ENCODE measurements at places on chromosomes 4 and X.

GRCh38 chrX:9048801-9049200 is 14.9 kb upstream of the FAM9B start:
- DNase-seq = no peak

DNA sequence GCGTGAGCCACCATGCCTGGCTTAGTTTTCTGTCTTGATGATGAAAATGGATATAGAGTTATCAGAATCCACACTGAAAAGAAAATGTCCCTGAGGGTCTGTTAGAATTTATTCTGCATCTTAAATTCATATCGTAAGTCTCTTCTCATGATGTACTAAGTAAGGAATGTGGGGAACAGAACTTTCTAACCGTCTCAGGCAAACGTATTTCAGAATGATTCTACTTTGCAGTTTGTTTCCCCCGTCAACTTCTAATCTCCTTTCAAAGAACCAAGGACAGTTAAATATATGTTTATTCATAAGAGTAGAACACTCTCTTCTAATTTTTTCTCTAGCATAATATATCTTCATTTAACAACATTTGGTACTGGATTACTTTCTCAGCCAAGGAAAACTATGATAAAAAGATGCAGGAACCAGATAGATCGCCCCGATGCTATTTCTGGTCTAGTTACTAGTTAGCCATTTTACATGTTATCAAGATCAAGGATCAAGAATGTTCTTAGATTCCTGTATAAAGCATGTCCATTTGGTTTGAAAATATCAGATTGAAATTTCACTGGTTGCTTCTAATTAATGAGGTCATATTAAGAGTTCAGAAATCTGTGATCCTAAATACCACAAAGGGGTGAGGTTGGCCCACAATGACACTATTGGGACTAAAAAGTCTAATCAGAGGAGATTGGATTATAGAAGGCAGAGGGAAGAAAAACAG is 49.5 kb downstream of the METTL14 start:
- DNase-seq = no peak

GRCh38 chrX:37786624-37787422 is 7.0 kb downstream of the CYBB start:
- no peak for DNase-seq

GRCh38 chrX:56268888-56269287 is 36.7 kb downstream of the KLF8 start:
- no peak for DNase-seq

GRCh38 chr4:1290165-1290977 is 680 bp downstream of the MAEA start:
- DNase-seq = no peak

DNA sequence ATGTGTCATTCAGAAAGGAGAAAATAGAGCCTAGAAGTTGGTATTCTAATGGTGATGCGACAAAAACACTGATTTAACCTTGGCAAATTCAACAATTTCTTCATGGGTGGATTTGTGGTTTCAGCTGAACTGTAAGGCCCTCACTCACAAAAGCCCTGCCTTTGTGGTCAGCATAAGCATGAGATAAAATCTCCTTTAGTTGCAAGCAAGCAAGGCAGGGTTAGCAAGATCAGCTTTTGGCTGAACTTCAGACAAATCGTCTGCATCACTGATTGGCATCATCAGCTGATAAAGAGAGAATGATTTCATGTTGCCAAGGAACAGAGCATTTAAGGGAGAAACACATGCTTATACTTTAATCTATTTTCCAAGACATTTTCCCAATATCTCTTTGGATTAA is 2582.2 kb downstream of the PCDH7 start:
- no peak for DNase-seq

- DNase-seq = no peak
Measured at GRCh38 chr4:40292313-40292759, 42.8 kb upstream of the CHRNA9 start.

DNA sequence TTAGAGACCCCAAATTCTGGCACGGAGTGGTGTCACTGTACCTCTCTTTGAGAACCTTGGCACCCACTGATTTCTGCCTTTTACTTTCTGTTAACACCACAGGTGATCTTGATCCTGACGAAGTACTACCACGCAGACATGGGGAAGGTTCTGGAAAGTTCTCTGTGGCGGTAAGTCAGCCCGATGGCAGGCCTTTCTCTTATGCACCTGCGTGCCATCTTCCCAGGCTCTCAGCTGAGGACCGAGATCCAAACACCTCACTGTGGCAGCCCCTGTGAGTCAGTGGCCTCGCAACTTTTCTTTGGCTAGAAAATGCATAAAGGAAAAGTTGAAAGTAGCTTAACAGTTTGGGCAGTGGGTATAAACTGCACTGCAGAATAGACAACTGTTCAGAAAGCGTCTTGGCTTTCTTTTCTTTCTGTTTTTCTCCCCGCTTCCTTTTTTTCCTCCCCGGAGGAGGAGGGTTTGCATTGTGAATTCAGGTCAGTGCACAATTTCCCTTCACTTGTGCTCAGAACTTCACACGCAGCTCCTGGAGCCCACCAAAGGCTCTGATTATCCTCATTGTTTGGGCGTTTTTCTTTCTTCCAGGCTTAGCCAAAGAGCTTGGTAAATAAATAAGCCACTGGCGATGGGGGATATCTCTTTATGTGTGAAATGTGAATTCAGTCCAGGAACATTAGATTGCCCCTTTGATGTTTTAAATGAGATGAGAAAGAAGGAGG is 38.4 kb downstream of the PSAPL1 start:
- DNase-seq = no peak

GRCh38 chr4:84378983-84379382 is 120.1 kb downstream of the NKX6-1 start:
- no peak for DNase-seq

- no peak for DNase-seq
Measured at GRCh38 chr4:96352051-96352517, 512.2 kb downstream of the PDHA2 start.

GRCh38 chr4:522911-523443 is 24.0 kb downstream of the PIGG start:
- DNase-seq = no peak

- DNase-seq = no peak
Measured at GRCh38 chr4:183541010-183541751, 36.3 kb downstream of the ING2 start.

DNA sequence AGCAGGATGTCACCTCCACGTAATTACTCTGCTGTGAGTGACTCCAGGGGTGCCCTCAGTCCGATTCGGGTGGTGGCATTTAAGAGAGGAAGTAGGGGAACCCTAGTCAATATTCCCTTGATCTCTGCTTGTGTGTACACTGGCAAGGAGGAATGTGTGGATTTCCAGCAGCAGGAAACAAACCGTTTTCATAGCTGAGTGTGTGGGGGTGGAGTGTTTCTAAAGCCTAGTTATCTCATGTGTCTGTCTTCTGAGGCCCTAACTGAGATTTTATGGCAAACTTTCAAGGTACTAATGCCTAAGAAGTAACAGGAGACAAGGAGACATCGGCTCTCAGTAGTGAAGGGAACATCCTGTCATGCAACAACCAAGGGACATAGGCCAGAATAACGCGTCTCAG is 6.6 kb upstream of the CLDN24 start:
- DNase-seq = no peak

DNA sequence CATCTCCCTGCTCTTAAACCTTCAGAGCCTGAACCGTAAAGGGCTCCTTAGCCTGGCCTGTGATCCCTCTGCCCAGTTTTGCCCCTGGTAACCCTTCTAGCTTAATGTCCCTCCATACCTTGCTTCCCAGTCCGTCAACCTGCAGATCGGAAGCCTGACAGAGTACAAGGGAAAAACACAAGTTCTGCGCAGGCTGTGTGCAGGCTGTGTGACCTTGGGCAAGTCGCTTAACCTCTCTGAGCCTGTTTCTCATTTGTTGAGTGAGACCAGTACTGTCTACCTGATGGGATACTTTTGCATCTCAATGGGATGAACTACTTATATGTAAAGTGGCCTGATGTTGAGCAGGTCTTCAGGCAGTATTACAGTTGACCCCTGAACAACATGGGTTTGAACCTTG is 1.7 kb downstream of the NSDHL start:
- DNase-seq = no peak

- no peak for DNase-seq
Measured at GRCh38 chrX:29902004-29902403, 313.4 kb upstream of the MAGEB2 start.

DNA sequence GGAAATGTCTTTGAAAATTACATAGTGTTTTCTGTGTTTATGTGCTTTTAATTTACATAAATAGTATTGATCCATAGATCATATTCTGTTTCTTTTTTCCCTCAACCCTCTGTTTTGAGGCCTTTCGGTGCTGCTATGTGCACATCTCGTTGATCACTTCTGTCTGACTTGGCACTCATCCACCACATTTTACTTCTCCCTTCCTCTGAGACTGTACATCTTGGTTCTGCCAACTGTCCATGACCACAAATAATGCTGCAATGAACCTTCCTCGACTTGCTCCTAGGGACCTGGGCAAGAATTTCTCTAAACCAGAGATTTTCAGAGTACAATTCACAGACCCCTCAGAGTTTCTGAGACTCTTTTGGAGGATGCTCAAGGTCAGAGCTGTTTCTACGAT is 74.4 kb downstream of the RTL5 start:
- DNase-seq = no peak

GRCh38 chrX:47690175-47690574 is 31.2 kb upstream of the UXT start:
- DNase-seq = no peak

DNA sequence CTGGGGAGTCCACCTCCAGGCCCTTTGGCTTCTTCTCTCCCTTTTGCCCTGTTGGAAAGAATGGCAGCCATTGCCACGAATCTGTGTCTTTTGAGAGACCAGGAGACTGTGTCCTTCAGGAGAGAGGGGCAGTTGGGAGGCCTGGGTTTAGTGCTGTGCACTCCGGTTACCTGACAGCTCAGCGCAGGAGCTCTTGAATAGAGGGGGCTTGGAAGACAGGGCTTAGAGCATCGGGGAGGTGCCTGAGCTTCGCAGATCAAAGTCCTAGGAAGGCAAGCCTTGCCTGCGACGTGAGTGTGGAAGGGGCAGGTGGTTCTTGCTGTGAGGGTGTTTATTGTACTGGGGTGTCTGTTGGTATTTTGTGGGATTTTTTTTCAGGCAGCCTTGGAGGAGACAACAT is 41.9 kb upstream of the TADA2B start:
- DNase-seq = no peak

DNA sequence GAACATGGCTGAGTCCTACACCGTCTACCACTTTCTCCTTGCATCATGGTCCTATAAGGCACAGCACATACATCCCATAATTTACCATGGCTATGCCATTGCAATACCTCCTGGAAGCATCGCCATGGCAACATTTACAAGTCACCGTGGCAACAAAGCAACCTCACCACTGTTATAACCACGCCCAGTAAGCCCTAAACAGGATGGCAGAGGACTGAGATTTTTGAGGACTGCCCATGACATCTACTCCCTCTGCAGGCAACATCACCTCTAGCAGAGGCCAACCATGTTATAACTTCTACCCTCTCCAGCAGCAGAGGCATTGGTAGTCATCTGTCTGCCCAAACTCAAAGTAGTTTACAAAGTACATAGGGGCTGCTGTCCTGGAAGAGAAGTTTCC is 29.7 kb downstream of the BCOR start:
- no peak for DNase-seq

DNA sequence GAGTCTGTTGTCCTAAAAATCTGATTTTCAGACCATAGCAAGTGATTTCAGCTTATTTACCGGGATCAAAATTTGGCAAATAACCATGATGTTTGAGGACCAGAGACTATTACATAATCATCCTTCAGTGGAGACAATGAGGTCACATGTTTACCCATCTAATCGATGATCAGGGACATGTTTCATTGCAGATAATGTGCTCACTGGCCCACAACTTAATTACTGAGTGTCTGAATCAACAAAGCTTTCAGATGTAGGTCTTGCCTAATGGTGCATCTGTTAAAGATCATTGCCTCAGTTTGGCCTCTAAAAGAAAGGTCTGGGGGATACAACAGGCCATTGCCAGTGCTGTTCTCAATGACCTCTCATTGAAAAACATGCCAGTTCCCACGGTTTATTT is 42.8 kb upstream of the KLHL34 start:
- DNase-seq = no peak

- DNase-seq = no peak
Measured at GRCh38 chr4:143186649-143187048, 1.9 kb downstream of the USP38 start.

DNA sequence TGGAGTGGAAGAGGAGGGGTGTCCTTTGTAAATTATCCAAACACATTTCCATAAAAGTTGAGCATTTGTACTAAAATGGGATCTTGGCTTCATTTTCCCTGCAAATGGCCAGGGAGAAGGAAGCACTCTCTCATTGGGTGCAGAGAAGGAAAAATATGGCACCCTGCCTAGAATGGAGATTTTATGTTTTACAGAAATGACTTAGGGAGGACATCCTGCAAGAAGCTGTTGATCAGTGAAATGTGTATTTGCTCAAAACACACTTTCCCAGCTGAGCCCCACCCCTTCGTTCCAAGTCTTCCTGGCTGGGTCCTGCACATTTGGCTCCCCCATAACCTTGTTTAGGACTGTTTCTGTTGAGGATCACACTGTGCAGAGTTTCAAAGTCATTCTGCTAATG is 213.5 kb upstream of the TAPT1 start:
- DNase-seq = no peak

GRCh38 chrX:8345473-8345872 is 119.2 kb upstream of the VCX3B start:
- no peak for DNase-seq

DNA sequence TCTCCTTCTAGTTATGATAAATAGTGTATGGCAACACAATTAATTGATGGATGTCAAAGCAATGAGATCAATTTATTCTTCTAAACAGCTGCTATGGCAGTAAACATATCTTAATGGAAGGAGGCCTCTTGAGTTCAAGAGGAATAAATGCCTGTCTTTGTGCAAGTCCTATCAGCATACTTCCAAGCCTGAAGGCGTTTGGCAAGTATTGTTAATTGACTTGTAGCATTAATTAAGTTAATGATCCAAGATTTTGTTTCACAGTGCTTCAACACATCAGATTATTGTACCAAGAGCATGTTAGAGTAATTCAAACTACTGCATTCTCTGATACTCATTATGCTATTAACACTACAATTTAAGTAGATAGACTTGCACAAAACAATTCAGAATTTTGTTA is 144.8 kb downstream of the FAT4 start:
- DNase-seq = no peak

DNA sequence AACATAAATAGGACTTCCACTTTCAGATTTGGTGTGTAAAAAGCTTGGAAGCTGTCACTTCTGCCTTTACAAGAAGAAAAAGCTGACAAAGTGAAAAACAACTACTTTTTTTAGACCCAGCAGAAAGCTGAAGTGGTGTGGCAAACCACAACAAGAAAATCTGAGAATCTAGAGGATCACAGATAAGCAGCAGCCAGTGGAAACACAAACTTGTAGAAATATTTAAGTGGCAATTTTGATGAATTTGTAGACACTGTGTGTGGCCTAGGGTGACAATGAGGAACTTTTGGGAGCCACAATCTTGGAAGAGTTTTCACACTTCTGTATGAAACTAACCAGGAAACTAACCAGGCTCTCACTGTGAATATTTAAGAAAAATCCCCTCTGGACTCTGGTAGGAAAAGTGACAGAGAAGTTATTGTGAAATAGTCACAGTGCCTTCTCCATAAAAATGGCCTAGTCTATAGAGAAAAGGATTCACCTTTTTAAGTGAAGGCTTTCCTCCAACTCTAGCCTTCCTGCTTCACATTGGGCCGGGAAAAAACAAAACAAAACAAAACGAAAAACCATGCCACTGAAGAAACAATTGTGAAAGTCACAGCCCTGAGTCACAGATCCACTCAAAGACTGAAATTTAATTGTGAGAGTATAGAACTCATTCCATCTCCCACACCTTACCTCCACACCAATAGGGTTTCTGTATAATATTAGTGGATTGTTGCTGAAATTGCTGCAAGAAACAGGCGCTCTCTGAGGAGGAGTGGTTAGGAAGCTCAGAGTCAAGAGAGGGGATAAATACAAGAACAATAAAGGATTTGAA is 26.7 kb upstream of the GUCY1A1 start:
- no peak for DNase-seq
